Small intestine (tissue), 16 donors: ENCODE measurements at places on chromosomes 12 and 14.
A peak's percentile ranks its signal among the peaks of the same experiment; 100 is the strongest.

DNA sequence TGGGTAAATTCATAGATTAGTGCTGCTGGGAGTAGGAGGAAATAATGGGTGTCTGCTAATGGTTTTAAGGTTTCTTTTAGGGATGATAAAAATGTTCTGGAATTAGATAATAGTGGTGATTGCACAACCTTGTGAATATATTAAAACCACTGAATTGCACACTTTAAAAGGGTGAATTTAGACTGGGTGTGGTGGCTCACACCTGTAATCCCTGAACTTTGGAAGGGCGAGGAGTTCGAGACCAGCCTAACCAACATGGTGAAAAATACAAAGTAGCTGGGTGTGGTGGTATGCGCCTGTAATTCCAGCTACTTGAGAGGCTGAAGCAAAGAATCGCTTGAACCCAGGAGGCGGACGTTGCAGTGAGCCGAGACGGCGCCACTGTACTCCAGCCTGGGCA is 1.3 kb downstream of the RAD52 start:
- DNase-seq, result no peak

DNA sequence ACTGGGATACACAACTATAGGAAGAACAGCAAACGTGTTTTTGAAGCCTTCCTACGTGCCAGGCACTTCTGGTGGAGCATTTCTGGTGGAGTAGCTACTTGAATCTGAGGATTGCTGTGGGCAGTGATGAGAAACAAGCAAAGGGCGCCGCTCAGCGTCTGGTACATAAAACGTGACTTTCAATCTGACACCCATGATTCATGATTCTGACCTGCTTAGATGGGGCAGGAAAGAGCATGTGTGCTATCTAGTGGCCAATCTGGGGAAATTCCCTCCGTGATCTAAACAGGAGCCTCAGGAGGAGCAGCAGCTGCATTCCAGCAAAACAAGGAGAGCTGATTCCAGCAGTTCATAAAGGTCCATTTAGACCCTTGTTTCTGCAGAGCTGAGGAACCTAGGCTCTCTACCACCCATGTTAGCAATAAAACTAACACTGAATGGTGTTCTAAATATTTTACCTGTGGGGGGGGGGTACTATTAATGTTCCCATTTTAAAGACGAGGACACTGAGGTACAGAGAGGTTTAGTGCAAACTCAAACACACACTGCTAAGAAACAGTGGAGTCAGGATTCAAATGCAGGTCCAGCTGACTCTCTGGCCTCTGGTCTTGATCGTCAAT is 37.8 kb downstream of the PAH start:
- peak; percentile 2 for DNase-seq

- no peak for DNase-seq
Observed at GRCh38 chr12:69161829-69162228, 77.5 kb upstream of the CPSF6 start.

GRCh38 chr12:52892207-52892852 is 12.5 kb downstream of the KRT8 start:
- no peak for DNase-seq

- DNase-seq, result no peak
Observed at GRCh38 chr12:101946233-101946611, 68.8 kb downstream of the DRAM1 start.

DNA sequence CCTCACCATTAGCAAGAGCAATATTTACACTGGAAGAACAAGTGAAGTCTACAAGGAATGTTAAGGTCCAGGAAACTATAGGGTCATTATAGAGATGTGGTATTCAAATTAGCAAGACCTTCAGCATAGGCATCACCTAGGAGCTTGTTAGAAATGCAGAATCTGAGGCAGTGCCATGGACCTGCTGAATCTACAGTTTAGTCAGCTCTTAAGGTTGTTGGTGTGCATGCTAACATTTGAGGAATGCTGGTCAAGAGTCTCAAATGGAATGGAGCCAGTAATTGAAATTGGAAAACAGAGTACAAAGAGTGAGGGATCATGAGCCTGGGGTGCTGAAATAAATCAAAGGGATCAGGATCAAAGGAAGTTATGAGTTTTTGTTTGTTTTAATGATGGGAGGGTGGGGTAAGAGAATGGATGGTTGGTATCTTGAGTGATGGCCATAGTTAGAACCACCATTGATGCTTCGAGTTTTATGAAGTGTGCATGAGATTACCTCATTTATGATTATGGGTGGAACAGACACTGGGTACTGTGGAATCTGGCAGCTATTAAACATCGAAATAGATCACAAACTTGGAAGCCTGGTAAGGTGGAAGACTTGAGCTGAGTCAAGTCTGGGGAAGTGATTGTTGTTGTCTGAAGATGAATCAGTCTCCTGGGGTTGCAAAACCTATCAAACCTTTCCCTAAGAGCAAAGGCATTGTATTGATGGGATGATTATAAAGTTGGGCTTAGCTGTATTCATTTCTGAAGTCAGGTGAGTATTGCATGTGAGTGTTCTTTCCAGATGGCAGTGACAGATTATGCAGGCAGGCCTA is 323.3 kb upstream of the E2F7 start:
- DNase-seq, result no peak

DNA sequence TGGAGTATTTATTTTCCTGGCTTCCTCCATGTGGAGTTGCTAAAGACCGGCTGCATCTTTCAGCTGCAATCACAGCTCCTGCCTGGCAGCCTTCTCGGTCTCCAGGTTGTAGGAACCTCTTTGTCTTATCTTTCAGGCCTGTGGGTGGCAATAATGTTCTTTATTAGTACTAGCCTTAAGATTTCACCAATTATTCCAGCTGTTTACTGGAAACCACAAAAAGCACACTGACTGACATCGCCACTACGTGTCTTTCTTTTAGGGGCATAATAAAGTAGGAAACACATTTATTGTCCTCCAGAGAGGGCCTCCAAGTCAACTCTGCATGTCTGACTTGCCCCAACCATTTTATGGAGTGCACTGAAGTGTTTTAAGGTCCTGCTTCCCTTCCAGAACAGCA is 1116.5 kb upstream of the TMEM132C start:
- no peak for DNase-seq

DNA sequence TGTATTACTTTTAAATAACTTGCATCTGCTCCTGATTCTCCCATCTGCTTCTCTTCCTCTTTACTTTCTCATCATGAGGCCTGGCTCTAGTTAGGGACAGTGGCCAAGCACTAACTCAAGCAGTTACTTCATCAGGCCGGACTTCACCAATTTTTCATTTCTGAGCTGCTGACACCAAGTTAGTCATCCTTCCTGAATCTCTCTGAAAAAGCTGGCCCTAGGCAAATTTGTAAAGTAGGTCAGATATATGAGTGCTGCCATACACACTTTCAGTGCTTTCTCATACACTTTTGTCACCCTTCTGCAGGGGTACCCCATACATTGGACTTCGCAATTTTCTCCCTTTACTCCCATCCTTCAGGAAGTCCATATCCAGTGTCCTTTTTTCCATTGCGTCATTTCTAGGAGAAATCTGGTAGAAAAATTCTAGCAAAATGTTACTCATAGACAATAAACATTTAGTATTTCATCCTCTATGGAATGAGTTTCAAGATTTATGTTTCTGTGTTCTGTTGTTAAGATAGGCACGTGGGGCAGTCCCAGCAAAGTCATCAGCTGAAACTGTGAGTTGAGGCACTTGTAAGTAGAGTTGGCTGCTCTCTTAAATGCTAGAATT is 276.8 kb upstream of the TMPO start:
- no peak for DNase-seq

DNA sequence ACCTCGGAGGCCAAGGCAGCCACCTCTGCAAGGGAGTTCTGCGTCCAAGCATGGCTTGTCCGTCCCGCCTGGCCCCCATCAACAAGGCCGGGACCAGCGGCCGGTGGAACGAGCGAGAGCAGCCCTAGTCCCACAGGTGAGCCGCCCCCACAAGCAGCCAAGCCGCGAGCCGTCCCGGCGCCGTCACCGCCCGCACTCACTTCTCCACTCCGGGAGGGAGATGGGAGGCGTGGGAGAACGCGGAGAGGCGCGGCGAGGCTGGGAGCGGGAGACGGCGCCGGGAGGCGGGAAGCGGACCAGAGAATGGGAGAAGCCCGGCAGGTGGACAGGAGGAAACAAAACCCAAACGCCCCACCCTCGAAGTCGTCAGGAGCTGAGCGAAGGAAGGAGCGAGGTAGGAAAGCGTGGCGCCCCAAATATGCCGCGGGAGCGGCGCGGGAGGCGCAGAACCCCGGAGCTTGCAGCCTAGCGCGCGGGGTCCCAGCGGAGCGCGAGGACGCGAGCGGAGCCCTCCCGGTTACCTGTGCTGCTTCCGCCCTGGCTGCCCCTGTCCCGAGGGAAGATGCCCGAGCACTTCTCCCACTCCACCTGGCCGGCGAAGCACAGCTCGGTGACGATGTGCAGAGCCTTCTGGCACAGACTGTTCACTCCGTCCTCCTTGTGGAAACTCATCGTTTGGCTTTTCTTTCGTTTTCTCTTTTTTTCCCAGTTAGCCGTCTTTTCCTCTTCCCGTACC is 600 bp downstream of the SYT10 start:
- peak; percentile 2 for DNase-seq

- no peak for DNase-seq
Observed at GRCh38 chr12:94705676-94706075, 55.3 kb upstream of the TMCC3 start.

DNA sequence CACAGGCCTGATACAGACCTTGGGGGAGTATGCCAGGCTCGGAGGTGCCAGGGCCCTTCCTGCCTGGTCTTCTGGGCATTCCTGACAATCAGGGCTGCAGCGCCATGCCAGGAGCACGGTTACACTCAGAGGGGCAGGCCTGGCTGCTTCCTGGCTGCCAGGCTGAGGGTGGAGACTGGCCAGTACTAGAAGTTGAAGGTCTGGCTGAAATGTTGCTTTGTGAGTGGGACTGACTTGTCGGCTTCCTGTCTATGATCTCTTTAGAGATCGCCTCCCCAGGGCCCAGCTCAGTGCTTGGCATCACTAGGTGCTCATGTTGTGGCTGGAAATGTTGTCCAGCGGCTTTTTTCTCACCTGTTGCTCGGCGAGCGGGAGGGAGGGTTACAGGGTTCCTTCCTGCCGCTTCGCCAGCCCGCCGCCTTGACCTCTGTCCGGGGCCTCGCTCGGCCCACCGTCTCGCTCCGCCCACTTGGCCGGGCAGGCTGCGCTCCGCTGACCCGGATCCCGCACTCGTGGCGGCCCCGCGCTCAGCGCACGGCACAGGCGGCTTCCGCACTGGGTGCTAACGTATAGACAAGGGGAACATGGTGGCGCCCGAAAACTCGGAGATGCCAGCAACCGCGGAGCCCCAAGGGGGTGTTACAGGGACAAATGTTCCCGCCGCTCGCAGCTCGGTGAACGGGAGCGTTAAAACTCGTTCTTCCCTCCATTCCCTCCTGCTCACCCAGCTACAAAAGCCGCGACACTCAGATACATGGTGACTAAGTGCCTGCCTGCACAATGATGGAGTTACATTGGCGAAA is 32.6 kb downstream of the PAPLN start:
- DNase-seq, result peak; percentile 17
